ENCODE measurements at places on chromosomes 16 and 17. TPM values are rescaled to one million over a fixed set of nuclear protein-coding genes. Genes with fewer than 3 reads are reported as not detected.

DNA sequence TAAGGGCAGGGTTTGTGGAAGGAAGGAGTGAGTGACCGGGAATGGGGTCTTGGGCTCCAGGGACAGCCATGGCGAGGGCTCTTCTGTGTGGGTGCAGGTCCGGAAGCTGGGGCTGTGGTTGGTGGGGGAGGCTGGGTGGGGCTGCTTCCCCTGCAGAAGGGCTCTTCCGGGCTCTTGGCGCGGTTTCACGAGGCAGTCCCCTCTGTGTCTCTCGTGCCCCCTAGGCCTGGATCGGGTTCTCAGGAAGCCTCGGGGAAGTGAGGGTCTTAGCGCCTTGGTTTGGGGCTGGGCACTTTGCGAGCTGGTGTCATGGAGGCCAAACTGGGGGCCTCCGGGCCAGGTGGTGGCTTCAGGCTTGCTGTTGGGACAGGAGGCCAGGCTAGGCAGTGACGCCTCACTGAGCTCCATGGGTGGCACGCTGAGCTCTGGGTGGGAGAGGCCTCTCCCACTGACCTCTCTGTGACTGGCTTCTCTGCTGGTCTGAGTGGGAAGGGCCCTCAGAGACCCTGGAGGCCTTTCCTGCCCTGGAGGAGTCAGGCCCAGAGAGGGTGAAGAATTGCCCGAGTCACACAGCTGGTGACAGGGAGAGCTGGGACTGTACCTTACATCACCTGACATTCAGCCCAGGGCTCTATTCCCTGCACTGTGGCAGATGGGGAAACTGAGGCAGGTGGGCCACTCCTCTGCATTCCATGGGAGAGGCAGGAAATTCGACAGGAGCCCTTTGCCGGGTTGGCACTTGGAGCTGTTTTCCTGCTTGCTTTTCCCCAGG lies 8.2 kb downstream of the ADCY7 start:
- no peak for DNase-seq
- H3K36me3 ChIP-seq: no peaks in the 10 kb centered on the region
- H3K27me3 ChIP-seq: no peaks in the 10 kb centered on the region
- H3K4me1 ChIP-seq: peaks cover 11% of the 10 kb centered on the region
- H3K27ac ChIP-seq: no peak overlapping the region

- H3K4me3 ChIP-seq: peak overlapping the region; percentile 84
- no peaks in the 10 kb centered on the region for H3K36me3 ChIP-seq
- H3K27ac ChIP-seq: no peak overlapping the region
Observed at GRCh38 chr17:7884581-7885366, 3.8 kb upstream of the CHD3 start.

- no peaks in the 10 kb centered on the region for H3K36me3 ChIP-seq
- H3K4me1 ChIP-seq: no peaks in the 10 kb centered on the region
- H3K27ac ChIP-seq: no peak overlapping the region
- no peak for DNase-seq
- H3K27me3 ChIP-seq: no peaks in the 10 kb centered on the region
Observed at GRCh38 chr16:17526956-17527937, 56.5 kb upstream of the XYLT1 start.

GRCh38 chr16:72923757-72924156 lies 124.2 kb downstream of the ZFHX3 start:
- no peak overlapping the region for H3K4me3 ChIP-seq
- DNase-seq: no peak
- H3K27ac ChIP-seq: no peak overlapping the region

DNA sequence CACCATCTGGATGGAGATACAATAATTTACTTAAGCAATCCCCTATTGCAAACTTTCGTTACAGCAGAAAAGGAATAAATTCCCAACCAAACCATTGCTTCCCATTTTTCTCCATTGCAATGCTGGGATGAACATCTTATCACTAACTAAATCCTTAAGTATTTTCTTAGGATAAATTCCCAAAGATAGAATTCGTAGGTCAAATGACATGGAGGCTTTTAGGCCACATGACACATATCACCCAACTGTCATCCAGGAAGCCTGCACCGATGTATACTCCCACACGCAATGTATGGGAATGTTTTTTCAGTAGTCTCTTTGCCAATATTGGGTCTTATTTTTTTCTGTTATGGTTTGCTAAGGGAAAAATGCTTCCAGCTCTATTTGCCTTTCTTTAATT lies 1.6 kb upstream of the TLCD2 start:
- H3K4me1 ChIP-seq: peaks cover 22% of the 10 kb centered on the region
- H3K4me3 ChIP-seq: no peak overlapping the region
- H3K36me3 ChIP-seq: 0 out of 2 replicates have a peak, but pooled peaks cover 14% of the 10 kb centered on the region

- H3K4me3 ChIP-seq: no peak overlapping the region
- H3K27ac ChIP-seq: no peak overlapping the region
- H3K4me1 ChIP-seq: peaks cover 16% of the 10 kb centered on the region
- DNase-seq: no peak
- no peaks in the 10 kb centered on the region for H3K27me3 ChIP-seq
- H3K36me3 ChIP-seq: no peaks in the 10 kb centered on the region
Observed at GRCh38 chr16:56998861-56999260, 9.5 kb downstream of the NLRC5 start.

DNA sequence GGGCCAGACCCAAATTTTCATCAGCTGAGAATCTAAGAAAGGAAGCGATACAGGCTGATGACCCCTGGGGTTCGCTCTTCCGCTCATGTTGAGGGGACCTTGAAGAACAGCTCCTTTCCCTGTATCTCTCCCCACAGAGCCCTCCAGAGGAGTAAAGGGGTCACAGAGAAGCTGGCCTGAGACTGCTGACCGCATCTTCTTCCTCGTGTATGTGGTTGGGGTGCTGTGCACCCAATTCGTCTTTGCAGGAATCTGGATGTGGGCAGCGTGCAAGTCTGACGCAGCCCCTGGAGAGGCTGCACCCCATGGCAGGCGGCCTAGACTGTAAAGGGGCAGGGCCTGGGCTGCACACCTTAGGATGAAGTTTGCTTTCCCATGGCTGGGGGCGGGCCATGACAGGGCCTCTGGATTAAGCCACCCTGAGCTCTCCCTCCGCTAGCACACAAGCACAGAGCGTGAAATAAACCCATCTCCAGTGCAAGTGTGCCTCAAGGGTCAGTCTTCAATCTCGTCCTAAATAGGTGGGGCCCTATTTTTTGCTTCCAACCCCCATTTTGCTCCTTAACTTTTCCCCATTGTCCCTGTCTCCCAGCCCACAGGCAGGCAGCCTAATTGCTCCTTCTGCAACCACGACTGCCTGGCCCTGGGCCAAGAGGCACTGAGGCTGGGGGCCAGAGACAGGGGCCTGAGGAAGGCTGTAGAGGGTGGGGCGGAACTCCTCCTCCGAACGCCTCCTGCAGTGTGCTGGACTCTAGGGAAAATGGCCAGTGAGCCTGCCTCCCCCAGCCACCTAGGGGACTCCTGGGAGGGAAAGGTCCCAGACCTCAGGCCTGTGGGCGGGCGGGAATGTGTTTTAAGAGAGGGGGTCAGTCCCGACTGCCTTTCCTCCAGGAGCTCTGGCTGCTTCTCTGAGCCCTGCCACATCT lies 3.6 kb downstream of the ZACN start:
- no peak for DNase-seq
- no peak overlapping the region for H3K4me3 ChIP-seq

- H3K36me3 ChIP-seq: no peaks in the 10 kb centered on the region
- H3K4me1 ChIP-seq: no peaks in the 10 kb centered on the region
- no peak for DNase-seq
- no peak overlapping the region for H3K27ac ChIP-seq
- H3K4me3 ChIP-seq: no peak overlapping the region
- H3K27me3 ChIP-seq: peaks cover 27% of the 10 kb centered on the region
Observed at GRCh38 chr16:80631581-80631980, 90.8 kb downstream of the DYNLRB2 start.

- peaks cover 73% of the 10 kb centered on the region for H3K27me3 ChIP-seq
- no peaks in the 10 kb centered on the region for H3K36me3 ChIP-seq
- no peak for DNase-seq
- H3K4me1 ChIP-seq: no peaks in the 10 kb centered on the region
- no peak overlapping the region for H3K4me3 ChIP-seq
Observed at GRCh38 chr17:34434052-34434451, 71.0 kb upstream of the CCL1 start.

- no peaks in the 10 kb centered on the region for H3K27me3 ChIP-seq
- peak; percentile 97 for DNase-seq
- peak overlapping the region; percentile 76 for H3K4me3 ChIP-seq
- H3K36me3 ChIP-seq: no peaks in the 10 kb centered on the region
Observed at GRCh38 chr17:21286066-21286770, 1.7 kb downstream of the MAP2K3 start.

DNA sequence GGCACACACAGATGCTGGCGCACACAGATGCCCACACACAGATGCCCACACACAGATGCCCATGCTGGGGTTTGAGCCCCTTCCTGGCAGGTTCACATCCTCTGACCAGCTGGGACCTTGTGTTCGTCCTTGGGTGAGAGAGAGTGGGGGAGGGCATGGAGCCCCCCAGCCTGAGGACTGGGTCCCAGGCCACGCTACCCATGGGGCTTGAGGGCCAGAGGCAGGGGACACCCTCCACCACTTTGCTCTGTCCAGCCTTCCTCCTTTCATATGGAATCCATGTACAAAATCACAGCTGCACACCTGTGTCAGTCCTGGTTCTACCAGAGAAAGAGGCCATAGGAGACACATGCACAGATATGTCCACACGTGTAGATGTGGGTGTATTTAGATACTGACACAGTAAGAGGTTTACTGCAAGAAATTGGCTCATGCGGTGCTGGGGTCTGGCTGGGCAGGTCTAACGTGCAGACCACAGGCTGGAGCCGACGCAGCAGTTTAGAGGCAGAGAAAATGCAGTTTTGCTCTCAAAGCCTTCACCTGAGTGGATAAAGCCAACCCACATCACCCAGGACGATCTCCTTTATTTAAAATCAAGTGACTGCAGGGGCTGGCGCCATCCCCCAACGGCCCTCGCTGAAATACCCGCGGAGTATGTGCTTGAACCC lies 10.8 kb downstream of the SLC22A31 start:
- H3K27ac ChIP-seq: no peak overlapping the region

- H3K4me1 ChIP-seq: peaks cover 65% of the 10 kb centered on the region
- H3K36me3 ChIP-seq: peaks cover 35% of the 10 kb centered on the region
- H3K27me3 ChIP-seq: no peaks in the 10 kb centered on the region
- DNase-seq: no peak
Observed at GRCh38 chr17:17833658-17834357, 3.0 kb downstream of the SREBF1 start.

DNA sequence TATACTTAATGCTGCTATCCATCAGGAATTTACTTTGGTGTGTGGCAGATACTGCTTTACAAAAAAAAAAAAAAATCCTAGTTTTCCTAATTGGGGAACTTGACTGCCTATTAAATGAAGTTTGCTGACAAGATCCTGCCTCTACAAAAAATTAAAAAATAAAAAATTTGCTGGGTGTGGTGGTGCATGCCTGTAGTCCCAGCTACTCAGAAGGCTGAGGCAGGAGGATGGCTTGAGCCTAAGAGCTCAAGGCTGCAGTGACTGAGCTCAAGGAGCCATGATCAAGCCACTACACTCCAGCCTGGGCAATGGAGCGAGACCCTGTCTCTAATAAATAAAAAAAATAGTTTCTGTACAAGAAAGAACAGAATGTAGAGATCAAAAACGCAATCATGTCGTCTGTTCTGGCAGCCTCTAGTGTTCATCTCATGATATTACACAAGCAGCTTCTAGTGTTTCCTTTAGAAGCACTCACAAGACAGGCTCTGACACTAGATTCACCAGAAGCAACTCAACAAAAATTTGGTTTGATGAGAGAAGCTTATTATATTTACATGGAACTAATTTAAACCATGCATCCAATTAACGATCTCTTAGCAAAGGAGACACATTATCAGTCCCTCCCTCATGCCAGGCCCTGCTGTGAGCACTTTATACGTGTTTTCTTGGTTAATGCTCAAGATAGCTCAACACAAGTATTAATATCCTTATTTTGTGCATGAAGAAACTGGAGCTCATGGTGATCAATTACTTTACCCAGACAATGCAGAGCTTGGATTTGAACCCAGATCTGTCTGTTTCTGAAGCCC lies 6.8 kb upstream of the KRTAP17-1 start:
- H3K36me3 ChIP-seq: peaks cover 4% of the 10 kb centered on the region
- H3K4me1 ChIP-seq: no peaks in the 10 kb centered on the region
- no peaks in the 10 kb centered on the region for H3K27me3 ChIP-seq
- DNase-seq: no peak
- H3K4me3 ChIP-seq: no peak overlapping the region

DNA sequence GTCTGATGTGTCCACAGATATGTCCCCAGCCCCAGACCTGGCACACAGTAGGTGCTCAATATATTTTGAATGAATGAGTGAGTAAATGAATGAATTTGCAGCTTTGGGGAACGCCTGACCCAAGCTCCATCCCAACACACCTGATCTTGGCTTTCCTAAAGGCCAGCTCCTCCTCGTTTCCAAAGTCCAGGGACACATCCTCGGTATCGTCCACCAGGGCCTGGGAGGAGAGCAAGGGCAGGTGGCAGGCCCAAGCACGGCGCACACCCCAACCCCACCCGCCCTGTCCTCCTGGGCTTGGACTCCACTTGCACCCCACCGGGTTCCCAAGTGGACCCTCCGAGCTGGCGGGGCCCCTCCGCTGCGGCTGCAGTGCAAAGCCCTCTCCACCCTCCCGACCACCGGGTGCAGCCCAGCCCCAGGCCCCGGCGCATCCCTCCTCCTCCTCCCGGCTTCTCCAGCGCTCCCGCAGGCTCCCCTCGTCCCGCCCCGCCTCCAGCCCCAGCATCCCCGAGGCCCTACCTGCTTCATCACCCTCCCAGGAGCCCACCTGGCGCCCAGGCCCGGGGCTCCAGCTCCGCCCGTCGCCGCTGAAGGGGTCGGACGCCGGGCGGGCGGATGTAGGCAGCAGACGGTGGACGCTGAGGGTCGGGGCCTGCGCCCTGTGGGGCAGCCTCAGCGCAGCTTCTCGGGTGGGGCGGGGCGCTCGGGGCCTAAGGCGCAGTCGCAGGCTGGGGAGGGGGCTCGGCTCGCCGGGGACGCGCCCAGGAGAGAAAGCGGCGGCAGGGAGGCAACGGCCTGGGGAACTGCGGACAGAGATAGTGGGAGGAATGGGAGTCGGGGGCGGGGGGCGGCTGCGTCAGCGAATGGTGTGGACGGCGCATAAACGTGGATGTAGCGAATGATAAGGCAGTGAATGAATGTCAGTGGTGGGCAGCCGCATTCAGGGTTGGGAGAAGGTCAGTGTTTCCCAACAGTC lies at the start of gene TVP23A:
TVP23A (minus strand) TSS at position 832 of the 979 bp plus-strand sequence; CDS start at position 531, 301 bp downstream.
- H3K27ac ChIP-seq: no peak within 1 kb of the TSS
- H3K4me1 ChIP-seq: no peaks in the 10 kb centered on the region
- no peak for DNase-seq
- no peaks in the 10 kb centered on the region for H3K36me3 ChIP-seq
- no peaks in the 10 kb centered on the region for H3K27me3 ChIP-seq

Gene CHP2
- not detected for total RNA-seq

Gene GGT6
- total RNA-seq: 3.7 TPM

Gene BRIP1
- 16.0 TPM for total RNA-seq
